ENCODE measurements at places on chromosomes 2 and 18.

DNA sequence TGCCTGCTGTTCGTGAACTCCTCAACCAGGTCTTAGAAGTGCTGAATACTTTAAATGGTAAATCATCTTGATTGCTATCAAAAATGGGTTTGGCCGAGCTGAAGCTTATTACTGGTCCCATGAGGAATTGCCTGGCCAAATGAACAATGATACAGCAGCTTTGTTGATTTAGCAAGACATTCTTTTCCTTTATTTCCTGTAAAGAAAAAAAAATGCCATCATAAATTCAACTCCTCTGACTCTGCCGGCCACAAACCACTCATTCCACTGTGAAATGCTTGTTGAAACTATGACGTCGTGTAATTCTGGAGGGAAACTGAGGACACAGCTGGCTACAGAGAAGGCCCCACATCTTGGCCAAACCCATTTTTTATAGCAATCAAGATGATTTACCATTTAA, 74.2 kb upstream of the ID2 start:
- DNase-seq: no peak

- peak; percentile 81 for DNase-seq
These were observed at the start of gene EPC2 for GRCh38 chr2:148643998-148644882. Gene EPC2 (plus strand): TSS chr2:148644751. CDS start chr2:148645018, 267 bp downstream.

DNA sequence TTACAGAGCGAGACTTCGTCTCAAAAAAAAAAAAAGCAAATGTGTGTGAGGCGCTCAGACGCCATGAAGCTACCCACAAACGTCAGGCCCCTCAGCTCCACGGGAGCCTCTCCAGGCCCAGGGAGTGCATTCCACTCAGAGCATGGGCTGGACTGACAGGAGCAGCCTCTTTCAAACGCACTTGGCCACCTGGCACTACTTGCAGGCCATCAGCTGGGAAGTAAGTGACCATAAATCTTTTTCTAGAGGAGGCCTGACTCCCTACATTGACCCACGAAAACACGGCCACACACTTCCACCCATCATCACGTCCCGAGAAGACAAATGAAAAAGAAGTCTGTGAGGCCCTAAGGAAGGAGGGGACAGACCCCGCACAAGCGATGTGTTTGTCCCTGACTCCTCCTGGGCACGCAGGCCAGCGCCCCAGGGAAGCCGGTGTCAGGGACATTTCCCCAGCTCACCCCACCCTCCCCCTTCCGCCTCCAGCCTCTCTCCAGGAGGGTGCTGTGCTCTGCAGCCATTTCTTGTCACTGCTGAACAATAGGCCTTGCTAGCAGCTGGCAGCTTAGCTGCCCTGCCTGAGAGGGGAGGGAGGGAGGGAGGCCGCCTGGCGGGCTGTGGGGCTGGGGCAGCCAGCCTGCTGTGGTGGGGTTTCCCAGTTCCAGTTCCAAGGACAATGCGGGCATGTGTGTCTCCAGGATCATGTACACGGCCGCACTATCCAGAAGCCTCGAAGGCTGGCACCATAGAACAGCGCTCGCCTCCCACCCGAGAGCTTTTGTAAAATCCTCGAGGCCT, 26.6 kb downstream of the SERTAD2 start:
- peak; percentile 54 for DNase-seq

DNA sequence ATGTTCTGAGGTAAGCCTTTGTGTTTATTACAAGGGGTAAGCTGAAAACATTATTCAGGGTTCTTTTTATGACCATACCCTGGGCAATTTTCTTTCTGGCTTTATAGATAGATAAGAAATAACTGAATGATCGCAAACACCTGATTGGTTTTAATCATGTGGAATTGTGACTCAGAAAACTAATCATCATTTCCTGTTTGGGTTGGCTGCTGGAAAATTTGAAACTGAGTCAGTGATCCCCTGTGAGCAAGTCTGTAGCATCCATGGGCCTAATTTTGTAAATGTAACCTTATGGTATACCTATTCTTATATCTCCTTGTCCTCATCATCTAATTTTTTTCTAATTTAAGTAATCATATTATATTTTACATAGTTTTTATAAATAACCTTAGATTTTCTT, 34.3 kb downstream of the CCDC68 start:
- no peak for DNase-seq

DNA sequence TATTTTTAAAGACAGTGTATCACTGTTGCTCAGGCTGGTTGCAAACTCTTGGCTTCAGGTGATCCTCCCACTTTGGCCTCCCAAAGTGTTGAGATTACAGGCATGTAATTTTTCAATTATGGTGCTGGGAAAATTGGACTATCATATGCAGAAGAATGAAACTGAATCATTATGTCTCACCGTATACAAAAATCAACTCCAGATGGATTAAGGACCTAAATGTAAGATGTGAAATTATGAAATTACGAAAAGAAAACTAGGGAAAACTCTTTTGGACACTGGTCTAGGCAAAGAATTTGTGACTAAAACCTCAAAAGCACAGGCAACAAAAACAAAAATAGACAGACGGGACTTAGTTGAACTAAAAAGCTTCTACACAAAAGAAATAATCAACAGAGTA, 31.2 kb downstream of the MAP3K2 start:
- DNase-seq: no peak

DNA sequence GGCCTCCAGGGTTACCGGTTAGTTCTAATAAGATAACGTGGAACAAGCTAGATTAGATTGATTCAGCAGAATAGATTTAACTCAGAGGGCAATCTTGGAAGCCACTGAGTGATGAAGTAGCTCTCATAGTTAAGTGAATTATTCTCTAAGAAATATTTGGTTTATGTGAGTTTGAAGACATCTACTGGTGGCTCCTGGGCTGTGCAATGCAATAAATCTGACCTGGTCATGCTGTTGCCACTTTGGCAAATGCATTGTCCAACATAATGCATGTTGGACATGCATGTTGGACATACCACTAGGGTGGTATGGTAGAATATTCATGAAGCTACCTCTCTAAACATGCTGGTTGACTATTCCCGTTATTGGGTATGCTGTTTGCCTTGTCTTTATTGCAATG, 493.7 kb upstream of the VRK2 start:
- no peak for DNase-seq

- no peak for DNase-seq
These were observed at the start of gene IMPA2 for GRCh38 chr18:11981192-11981542. Gene IMPA2 (plus strand): TSS chr18:11981507. CDS start chr18:11981670, 163 bp downstream.

GRCh38 chr2:8432706-8433336, 249.0 kb upstream of the ID2 start:
- no peak for DNase-seq

GRCh38 chr2:174617120-174617519, 19.5 kb upstream of the WIPF1 start:
- no peak for DNase-seq

- DNase-seq: no peak
These were observed 15.4 kb downstream of the UBE2F start for GRCh38 chr2:237982039-237982725.

DNA sequence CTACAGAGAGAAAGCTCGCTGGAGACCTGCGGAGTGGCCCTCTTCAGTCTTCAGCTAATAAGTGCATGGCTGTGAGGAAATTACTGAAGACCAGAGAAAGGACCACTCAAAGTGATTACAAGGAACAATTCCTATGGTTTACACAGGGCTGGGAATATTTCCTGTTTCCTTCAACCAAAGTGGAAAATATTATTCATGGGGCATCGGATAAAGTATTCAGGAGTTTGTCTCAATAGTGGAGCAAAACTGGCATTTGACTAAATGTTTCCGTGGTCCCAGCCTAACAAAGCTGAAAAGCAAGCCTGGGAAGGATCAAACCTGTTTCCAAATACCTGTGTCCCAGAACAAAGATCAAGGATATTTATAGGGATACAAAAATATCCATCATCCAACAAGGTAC, 32.0 kb upstream of the CNGA3 start:
- DNase-seq: no peak

GRCh38 chr2:190465060-190465459, 56.9 kb downstream of the MFSD6 start:
- DNase-seq: no peak

- DNase-seq: peak; percentile 36
These were observed 761.6 kb downstream of the DSC3 start for GRCh38 chr18:30280861-30281470.

DNA sequence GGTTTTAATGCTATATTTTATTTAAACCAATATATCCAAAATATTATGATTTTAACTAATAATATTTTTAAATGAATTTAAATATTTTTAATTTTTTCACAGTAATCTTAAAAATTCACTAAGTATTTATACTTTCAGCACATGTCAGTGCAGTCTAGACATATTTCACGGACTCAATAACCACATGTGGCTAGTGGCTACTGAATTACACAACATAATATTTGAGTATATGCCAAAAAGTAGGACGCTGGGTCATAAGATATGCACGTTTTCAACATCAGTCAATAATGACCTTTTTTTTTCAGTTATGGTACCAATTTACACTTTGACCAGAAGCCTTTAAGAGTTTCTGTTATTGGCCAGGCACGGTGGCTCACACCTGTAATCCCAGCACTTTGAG, 117.7 kb downstream of the GFPT1 start:
- no peak for DNase-seq

GRCh38 chr2:7672027-7672684, 754.9 kb downstream of the RNF144A start:
- DNase-seq: peak; percentile 44

DNA sequence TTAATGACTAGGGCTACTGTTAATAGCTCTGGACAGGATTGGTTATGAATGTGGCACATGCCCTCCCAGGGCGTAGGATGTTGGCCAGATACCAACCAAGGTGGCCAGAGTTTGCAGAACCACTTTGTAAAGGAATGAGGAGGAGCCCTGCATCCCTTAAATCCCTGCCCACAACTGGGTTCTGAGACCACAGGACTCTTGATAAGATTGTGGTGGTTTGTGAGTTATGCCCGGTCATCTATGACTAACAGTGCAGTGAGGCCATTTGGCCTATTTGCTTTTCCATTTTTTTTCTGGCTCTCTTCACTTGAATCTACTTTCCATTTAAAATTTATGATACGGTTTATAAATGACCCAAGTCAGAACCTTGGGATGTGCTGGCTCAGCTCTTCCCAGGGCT, 294.5 kb downstream of the PRKCE start:
- no peak for DNase-seq

- no peak for DNase-seq
These were observed 147.3 kb upstream of the NRP2 start for GRCh38 chr2:205535001-205535400.

- DNase-seq: no peak
These were observed 318.1 kb upstream of the HS6ST1 start for GRCh38 chr2:128636802-128637147.

- no peak for DNase-seq
These were observed 208.9 kb downstream of the KLHL29 start for GRCh38 chr2:23593752-23594459.

DNA sequence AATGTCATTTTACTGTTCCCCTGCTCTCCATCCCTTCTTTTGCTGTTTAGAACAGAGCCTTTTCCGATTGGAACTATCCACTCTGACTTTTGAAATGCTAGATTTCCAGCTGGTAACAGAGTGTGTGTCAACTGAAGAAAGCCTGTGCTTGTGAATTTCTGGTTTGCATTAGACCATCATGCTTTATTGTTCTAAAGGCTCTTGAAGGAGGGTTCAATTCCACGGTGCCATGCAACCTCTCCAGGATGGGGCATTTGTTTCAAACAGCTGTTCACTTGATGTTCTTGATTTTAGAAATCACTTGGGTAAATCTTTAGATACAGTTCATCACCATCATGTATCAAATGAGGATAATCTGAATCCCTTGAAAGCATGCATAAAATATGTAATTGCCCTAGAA, 156.7 kb downstream of the QPCT start:
- DNase-seq: no peak

GRCh38 chr18:70366174-70366573, 77.3 kb downstream of the SOCS6 start:
- no peak for DNase-seq

DNA sequence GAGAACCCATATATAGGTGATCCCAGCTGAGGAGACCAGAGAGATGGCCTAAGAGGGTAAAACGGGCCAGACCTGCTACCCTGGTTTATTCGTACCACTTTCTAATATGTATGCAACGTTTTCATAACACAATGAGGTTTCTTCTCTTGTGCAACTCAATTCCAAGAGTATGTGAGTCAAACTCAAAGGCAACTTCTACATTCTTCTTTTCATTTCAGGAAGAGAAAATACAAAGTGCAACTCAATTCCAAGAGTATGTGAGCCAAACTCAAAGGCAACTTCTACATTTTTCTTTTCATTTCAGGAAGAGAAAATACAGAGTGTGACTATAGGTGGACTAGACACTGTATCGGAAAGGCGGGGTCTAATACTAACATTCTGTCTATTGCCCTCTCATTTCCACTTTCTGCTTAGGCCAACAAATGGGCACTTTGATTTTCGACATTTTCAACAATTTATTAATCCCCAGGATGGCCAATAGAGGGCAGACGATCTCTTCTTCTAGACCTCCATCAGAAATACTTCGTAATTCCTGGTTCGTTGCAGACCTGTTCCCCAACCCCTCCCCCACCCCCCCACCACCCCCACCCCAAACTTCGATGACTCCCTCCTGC, 3.7 kb upstream of the CRIM1 start:
- DNase-seq: peak; percentile 18

GRCh38 chr2:16311521-16312440, 353.9 kb downstream of the CYRIA start:
- no peak for DNase-seq

GRCh38 chr18:47795434-47795814, 135.0 kb downstream of the SMAD2 start:
- DNase-seq: no peak

DNA sequence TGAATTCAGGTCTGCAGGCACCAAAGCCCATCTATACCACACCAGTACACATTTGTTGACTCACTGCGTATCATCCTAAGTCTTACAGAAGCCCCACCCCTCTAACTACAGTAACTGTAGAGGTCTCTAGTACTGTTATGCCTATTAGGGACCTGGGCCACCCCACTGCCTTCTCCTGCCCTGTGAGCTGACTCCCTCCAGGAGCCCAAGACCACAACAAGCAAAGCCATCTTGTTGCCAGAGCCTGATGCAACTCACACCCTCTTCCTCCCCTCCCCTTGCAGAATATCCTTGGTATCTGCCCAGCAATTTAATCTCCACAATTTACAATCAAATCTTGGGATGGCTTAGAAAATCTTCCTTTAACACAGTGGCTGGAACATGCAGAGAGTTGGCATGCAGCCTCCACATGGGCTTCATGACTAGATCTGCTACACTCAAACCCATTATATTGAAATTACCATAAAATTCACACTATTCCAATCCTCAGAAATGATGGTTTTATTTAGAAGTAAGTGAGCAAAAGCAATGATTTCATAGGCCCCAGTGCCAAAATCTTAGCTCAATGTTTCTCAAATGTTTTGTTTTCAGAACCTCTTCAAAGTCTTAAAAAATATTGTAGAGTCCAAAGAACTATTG, 17.7 kb upstream of the CYP1B1 start:
- no peak for DNase-seq

DNA sequence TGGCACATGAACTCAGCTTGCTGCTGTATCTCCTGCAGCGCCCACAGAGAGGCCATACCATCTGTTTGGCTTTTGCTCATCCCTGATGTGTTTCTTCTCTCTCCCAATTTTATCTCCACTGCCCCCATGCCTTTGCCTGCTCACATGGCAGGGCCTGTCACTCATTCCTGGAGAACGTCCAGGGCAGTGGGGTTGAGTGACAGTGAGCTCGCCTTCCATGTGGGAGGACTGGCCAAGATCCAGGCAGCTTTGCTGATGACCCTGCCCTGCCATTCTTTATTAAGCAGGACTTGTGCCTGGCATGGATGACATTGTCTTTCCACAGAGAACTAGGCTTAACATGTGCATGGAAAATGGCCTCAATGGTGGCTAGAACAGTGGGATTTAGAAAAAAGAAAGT, 230.5 kb upstream of the THSD7B start:
- no peak for DNase-seq

GRCh38 chr2:74066491-74067203, 81.1 kb downstream of the BOLA3 start:
- no peak for DNase-seq

- no peak for DNase-seq
These were observed 94.5 kb upstream of the CHRNA1 start for GRCh38 chr2:174858745-174859144.

Measured in SK-N-DZ (cell line).